OCI-LY7 (cell line): ENCODE measurements at places on chromosomes 2 and 18. TPM values are rescaled to one million over a fixed set of nuclear protein-coding genes. Genes with fewer than 3 reads are reported as not detected.

DNA sequence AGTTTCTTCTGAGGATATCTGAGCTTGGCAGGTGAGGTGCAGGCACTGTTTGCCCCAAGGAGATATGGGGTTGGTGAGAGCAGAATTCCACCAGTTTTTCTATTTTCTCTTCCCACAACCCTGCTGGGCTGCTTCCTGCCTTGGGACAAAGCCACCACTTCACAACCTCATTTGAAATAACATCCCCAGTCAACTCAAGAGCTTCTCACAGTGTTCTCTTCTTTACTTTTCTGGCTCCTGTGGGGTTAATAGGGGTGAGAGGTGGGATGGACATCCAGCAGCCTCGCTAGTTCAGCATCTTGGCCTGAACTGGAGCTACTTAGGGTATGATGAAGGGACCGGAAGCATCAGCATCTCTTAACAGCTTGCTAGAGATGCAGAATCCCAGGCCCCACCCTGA lies 106.3 kb downstream of the SLC4A3 start:
- no peak for DNase-seq

GRCh38 chr2:27689424-27689823 lies 25.7 kb downstream of the SLC4A1AP start:
- no peak for DNase-seq

DNA sequence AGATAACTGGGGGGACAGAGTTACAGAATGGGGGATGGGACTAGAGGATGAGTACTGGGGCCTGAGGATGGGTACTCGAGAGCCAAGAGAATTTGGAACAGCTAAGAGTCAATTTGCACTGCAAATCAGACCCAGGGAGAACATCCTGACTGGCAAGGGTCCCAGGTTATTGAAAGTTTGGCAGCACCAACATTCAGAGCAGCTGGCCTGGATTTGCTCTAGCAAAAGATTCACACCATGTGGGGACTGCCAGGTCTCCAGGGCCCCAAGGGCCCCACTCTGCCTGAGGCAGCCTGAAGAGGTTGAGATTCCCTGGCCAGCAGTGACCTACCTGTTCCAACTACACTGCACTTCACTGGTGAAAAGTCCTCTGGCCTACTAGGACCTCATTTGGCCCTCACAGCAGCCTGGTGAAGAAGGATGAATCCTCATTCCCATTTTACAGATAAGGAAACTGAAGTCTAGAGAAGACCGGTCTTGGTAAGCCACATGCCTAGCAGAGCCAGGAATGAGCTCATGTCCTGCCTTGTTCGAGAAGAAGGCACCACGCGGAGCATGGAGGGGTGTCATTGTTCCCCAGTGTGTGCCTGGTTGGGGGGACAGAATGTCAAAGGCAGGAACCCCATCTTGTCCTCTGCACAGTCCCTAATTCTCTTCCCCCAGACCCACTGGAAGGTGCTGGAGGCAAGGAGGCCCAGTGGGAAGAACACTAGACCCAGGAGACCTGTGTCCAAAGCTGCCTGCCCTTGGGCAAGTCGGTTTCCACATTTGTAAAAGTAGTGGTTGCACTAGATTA lies 258.6 kb downstream of the TNS1 start:
- DNase-seq = no peak

DNA sequence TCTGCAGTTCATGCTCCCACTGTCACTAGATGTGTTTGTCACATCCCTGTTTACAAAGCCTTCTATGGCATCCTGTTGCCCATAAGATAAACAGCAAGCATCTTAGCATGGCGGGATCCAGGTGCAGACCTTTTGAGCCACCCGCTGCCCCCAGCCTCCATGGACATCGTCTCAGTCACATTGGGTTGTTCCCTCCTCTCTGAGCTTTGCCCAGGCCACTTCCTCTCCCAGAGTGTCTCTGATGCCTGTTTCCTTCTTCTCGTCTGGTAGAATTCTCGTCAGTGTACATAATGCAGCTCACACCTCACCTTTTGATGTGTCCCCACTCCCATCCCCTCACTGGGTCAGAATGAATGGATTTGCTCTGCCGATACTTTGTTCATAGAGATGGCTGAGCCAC lies 239.0 kb upstream of the APCDD1 start:
- no peak for DNase-seq

DNA sequence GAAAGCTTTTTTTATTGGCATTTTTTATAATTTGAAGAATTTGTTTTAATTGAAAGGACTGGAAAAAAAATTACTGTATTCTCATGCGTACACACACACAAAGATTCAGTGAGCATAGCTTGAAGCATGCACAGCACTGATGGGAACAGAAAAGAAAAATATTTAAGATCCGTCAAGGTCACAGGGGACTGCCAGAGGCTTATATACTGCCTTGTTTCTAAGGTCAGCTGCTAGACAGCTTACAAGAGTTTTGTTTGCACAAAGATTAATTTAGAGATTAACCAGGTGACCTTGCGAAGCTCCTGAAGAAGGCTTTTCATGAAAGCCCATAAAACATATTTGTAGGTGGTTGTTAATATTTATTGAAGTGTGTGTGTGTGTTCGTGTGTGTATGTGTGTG lies 396.3 kb downstream of the TRIB2 start:
- DNase-seq = no peak

GRCh38 chr18:31774477-31774785 lies 13.8 kb upstream of the SLC25A52 start:
- no peak for DNase-seq

- no peak for DNase-seq
Measured at GRCh38 chr18:42414756-42415454, 459.9 kb downstream of the PIK3C3 start.

- no peak for DNase-seq
Measured at GRCh38 chr2:144833075-144833637, 313.2 kb upstream of the ZEB2 start.

- no peak for DNase-seq
Measured at GRCh38 chr18:10798727-10799550, 273.1 kb downstream of the NAPG start.

DNA sequence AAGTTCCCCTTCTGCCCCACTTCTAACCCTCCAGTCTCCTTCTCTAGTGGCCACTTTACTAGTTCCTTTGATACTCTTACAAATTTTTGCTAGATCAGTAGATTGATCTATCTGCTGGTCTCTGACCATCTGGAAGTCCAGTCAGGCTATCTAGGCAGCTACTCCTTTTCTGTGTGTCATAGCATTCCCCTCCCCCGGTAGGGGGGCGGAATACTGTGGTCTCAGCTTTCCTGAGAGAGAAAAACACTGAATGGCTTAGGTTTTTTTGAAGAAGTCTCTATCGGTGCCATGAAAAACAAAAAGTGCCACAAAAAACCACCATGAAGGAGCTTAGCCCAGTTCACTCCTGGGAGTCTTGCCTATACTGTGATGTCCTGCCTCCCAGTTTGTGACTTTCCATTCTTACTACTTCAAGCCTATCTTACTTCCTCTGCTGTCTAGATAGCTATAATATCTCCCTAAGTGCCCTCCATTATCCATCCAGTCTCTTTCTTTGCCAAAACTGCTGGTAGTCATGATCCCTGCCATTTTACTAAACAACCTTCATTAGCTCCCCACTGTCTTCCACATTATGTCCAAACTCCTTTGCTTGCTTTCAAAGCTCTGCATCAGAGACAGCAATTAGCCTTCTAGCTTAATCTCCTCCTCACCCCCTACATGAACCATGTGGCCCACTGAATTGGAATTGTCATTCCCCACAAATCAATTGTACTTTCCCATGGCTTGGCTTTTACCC lies 29.9 kb downstream of the TPGS2 start:
- no peak for DNase-seq

DNA sequence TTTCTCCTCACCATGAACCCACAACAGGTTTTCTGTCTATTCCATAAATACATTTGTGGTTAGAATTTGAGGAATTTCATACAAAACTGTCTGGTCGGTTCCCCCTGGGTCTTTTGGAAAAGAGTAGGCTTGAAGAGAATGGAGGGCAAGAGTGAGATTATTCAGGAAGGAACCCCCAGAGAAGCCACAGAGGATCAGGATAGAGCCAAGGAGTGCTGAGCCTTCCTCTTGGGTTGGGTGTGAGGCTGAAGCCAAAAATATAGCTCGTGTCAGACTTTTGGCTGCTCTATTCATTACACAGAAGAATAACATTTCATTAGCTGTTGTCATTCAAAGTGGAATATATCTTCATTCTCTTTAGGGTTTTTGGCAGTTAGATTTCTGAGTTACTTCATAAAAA lies 45.9 kb upstream of the YES1 start:
- DNase-seq = no peak

GRCh38 chr2:24886126-24886501 lies 33.9 kb downstream of the ADCY3 start:
- DNase-seq = no peak

GRCh38 chr2:4020153-4020552 lies 316.8 kb downstream of the DCDC2C start:
- DNase-seq = no peak

DNA sequence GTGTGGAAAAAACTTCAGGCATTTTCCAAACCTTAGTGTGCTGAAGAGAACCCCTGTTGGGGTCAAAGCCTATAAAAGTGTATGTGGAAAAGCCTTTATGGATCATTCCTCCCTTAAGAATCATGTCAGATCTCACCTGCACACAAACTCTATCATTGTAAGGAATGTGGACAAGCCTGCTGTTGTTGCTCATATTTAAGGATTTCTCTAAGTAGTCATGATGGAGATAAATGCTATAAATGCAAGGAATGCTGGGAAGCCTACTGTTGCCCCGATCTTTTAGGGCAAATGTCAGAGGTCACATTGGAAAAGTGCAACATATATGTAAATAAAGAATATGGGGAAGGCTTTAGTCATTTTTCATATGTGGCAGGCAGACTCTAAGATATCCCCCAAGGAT lies 129.5 kb downstream of the ICOS start:
- DNase-seq = no peak

- no peak for DNase-seq
Measured at GRCh38 chr2:216300906-216301305, 71.4 kb downstream of the MARCHF4 start.

DNA sequence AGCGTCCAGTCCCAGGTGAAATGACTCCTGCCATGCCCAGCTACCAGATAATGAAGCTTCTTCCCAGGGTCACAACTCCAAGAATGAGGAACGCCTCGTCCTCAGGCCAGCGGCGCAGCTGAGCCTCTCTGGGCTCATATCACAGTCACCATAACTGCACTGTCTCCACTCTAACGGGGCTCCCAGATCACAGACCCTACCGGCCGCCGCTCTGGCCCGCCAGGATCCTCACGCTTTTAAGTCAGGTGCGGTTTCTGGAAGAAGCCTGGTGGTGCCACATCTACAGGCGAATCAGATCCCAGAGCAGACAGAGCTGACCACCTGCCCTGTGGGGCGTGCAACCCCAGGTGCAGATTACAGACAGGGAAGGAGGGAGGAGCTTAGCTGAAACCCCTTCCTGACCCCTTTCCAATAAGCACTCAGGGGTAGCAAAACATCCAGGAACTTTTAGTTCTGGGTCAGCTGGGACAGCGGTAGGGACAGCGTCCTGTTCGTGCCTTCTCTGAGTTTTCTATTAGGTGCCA lies 3.7 kb upstream of the ACKR3 start:
- DNase-seq = peak; percentile 41

GRCh38 chr2:173955004-173955403 lies 10.2 kb downstream of the SP3 start:
- DNase-seq = no peak

- DNase-seq = no peak
Measured at GRCh38 chr18:54102123-54102522, 122.3 kb downstream of the MBD2 start.

DNA sequence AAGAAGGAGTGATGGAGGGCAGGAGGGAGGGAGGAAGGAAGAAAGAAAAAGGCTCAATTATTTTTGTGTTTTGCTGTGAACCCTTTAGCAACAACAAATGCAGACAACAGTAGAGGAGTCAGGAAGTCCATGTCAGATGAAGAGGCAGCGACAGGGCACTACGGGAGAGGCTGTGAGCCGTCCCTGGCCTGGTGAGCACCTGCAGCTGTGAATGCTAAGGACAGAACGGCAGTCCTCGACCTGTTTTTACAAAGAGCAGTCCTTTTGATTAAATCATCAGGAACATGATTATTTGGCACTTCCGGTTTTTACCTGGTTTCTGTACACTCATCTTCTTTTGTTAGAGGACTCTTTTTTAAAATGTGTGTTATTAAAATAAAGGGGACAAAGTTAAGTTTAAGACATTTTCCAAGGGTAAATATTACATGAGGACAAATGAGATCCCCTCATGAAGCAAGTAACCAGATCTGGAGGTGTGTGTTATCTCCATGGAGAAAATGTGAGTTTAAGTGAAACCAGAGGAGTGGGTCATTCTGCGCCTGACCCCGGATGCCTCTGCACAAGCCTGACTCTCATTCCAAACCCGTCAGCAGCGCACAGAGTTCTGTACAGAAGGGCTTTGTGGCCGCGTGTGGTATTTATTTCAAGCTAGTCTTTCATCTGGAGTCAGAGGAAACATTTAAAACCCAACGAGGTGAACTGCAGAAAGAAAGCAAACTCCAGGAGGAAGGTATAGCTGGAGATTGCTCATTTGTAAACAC lies 492.5 kb downstream of the SOX11 start:
- no peak for DNase-seq

- peak; percentile 77 for DNase-seq
Measured at GRCh38 chr2:135997380-135997779, 12.0 kb upstream of the DARS1 start.

DNA sequence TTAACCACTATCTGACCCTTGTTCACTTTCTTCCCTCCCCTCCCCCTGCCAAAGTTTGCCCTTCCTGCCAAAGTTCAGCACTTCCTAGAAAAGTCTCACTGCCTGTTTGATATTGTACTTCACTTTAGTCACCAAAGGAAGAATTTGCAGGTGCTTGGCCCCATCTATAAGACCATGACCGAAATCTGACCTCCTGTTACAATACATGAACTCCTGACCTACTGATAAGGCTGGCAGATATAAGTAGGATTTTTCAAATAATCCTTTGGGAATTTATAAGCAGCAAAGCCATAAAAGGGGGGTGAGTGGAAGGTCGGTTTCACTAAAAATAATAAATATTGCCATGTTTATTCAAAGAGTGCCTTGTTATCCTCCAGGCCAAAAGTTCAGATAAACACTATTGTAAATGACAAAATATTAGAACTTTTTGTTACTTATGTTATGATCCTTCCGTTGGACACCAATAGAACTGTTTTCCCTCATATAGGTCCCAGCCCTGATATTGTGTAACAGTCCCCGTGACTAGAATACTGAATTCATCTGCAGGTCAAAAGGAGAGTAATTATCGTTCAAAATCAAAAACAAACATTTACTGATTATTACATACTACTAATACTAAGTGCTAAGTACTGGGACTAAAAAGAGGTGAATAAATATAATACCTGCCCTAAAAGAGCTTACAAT lies 277.6 kb downstream of the EXOC6B start:
- no peak for DNase-seq

Gene GCKR
- not detected in 2 replicates for total RNA-seq

Gene LIPG
- not detected in 2 replicates for total RNA-seq

Gene NYAP2
- total RNA-seq = not detected in 2 replicates

Gene CCDC74B
- 2.6 and 4.2 TPM in 2 replicates for total RNA-seq

Gene RSAD2
- total RNA-seq = not detected in 2 replicates

Gene FOXD4L1
- 0.80 and 1.5 TPM in 2 replicates for total RNA-seq

Gene MEIS1
- 6.1 and 7.3 TPM in 2 replicates for total RNA-seq

Gene STPG4
- total RNA-seq = 0.68 and 0.72 TPM in 2 replicates

Gene IL36A
- total RNA-seq = not detected in 2 replicates

Gene NR4A2
- 0.13 and 0.59 TPM in 2 replicates for total RNA-seq

Gene SFTPB
- total RNA-seq = not detected in 2 replicates

Gene AQP12B
- total RNA-seq = not detected in 2 replicates

Gene HDLBP
- 148 and 170 TPM in 2 replicates for total RNA-seq

Gene MSGN1
- not detected in 2 replicates for total RNA-seq
